ENCODE measurements at places on chromosomes 1 and 21.

GRCh38 chr1:19797827-19798226, 1.9 kb downstream of the TMCO4 start:
- DNase-seq = no peak

GRCh38 chr1:200332716-200333115, 77.1 kb downstream of the ZNF281 start:
- no peak for DNase-seq

- no peak for DNase-seq
Observed at GRCh38 chr1:156291226-156292061, 4.0 kb downstream of the GLMP start.

- DNase-seq = no peak
Observed at GRCh38 chr1:10019561-10019960, 13.2 kb upstream of the UBE4B start.

- no peak for DNase-seq
Observed at GRCh38 chr1:114585231-114585630, 3.8 kb upstream of the BCAS2 start.

GRCh38 chr1:19909392-19909791, 14.0 kb downstream of the PLA2G2E start:
- no peak for DNase-seq

GRCh38 chr1:24136956-24137539, 5.9 kb downstream of the IL22RA1 start:
- no peak for DNase-seq

DNA sequence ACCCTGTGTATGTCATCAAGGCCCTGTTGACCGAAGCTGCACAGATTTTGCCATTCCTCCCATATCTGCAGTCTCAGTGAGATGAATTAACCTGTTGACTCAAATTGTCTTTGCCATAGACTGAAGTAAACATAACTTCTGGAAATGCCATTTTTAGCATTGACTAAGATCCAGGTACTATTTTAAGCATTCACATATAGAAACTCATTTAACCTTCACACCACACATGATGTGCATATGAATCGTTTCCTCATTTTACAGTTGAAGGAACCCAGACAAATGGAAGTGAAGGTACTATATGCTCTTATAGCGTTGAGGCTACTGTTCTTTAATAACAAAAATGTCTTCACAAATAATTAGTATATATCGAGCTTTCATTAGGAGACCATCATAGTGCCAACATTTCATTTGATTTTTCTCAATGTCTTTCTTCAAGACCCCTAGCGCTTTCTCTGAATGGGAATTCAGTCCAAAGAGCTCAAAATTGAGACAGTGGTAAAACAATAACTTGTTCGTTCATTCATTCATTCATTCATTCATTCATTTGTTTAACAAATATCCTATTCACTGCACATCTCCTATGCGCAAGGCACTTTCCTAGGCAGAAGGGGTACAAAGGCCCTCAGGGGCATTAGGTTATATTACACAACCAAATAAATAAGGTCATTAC, 444.7 kb downstream of the ADGRL2 start:
- no peak for DNase-seq

- no peak for DNase-seq
Observed at GRCh38 chr1:199932462-199932861, 95.0 kb upstream of the NR5A2 start.

DNA sequence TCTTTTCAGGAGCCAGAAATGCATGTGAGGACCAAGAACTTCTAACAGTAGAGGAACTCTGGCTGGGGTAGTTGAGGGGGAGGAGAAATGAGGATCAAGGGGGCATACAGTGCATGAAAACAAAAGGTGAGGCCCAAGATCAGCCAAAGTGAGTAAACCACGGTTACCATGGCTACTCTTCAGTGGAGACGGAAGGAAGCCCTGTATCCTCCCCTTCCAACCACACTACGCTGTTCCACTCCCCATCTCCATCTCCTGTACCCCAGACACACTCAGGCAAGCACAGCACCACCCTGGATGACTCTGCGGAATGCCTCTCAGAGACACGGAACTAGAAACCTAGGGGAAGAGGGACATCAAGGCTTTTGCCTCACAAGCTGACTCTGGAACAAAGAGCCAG, 157.6 kb upstream of the CAMK1G start:
- no peak for DNase-seq

DNA sequence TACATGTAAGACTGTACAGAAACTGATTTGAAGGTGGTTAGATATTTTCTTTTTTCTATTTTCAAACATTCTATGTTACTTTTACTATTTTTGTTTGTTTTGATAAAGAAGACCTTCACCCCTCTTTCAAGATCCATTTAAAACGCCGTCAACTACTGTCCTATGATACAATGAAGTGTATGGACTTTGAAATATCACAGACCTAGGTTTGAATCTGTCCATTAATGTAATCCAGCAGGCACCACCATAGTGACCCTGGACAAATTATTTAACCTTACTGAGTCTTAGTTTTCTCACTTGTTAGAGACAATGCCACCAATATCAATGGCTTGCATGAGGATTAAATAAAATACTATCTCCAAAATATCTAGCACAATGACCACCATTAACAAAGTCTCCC, 2.0 kb downstream of the FRRS1 start:
- no peak for DNase-seq

DNA sequence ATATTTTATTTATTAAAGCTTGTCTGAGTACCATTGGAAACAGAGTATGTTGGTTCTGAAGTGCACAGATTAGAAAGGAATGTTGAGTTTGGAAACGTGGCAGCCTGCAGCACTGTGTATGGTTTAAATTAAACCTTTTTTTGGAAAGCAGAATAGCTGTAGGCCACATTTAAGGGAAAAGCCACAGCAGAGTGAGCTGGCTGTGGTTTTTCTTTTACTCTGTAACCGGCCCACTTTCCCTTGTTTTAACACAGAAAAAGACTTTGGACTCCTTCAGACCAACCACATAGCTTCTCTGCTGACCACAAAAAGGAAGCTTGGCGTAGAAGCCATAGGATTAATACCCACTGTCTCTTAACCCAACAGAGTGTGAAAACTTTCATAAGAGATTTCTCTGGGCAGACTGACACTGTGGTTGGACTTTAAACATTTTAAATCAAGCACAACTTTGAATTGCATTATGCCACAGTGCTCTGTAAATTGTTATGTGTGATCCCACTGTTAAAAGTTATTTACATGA, 75.2 kb downstream of the NFIA start:
- DNase-seq = peak; percentile 90

DNA sequence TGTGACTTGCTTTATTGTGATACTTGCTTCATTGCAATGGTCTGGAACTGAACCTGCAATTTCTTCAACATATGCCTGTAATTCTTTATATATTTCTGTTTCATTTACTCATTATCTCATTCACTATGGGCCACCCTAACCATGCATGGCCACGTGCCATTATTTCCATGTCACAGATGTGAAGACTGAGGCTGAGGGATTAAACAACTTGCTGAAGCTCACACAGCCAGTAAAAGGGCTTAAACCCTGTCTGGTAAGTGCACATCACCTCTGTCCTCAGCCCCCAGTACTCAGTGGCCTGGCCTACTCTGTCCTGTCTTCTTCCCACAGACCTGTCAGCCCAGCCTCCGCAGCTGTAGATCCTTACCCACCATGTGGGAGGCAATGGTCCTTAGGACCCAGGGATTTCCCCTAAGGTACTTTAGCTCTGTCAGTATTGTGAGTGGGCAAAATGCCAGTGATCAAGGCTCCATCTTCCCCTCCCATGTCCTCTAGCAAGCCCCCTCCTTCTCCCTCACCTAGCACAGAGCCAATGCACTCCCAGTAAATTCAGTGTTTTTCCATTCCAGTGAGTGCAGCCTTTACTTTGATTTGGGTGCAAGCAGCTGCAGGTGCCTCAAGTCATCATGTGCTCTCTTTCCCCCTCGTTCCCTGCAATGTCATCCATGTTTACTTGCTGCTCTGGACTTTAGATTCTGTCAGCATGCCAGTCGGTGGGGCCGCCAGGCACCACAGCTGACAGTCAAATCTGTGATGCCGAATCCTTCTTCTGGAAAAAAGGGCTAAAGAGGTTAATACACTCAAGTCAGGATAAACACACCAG, 228.2 kb upstream of the PROX1 start:
- DNase-seq = no peak

GRCh38 chr1:27835046-27835445, 4.5 kb downstream of the PPP1R8 start:
- DNase-seq = no peak

GRCh38 chr1:204446413-204447111, 34.9 kb upstream of the PPP1R15B start:
- peak; percentile 71 for DNase-seq

DNA sequence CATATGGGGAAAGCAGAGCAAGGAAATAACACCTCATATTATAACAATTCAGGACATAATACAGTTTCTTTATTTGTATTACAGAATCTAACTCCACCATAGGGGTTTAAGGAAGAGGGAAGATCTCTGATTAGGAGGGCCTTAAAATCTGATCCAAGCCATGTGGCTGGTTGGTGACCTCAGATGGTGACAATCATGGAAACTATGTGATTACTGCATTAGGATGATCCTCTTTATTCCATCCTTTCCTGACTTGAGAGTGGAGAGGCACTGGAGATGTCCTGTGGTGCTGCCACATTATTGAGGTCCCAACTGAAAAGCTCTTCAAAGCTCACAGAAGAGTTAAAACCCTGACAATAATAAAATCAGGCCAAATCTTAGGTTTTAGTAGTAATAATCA, 168.1 kb upstream of the BEND5 start:
- no peak for DNase-seq

- DNase-seq = no peak
Observed at GRCh38 chr1:222068937-222069336, 327.0 kb upstream of the DUSP10 start.

DNA sequence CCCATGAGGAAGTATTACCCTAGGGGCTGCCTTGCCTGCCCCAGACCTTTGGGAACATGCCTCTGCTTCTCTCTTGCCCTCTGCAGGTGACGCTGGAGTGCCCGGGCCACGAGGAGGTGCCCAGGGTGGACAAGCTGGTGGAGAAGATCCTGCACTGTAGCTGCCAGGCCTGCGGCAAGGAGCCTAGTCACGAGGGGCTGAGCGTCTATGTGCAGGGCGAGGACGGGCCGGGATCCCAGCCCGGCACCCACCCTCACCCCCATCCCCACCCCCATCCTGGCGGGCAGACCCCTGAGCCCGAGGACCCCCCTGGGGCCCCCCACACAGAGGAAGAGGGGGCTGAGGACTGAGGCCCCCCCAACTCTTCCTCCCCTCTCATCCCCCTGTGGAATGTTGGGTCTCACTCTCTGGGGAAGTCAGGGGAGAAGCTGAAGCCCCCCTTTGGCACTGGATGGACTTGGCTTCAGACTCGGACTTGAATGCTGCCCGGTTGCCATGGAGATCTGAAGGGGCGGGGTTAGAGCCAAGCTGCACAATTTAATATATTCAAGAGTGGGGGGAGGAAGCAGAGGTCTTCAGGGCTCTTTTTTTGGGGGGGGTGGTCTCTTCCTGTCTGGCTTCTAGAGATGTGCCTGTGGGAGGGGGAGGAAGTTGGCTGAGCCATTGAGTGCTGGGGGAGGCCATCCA, 7.8 kb upstream of the HTR6 start:
- no peak for DNase-seq

- peak; percentile 35 for DNase-seq
Observed at GRCh38 chr1:61742620-61743430, 545 bp downstream of the PATJ start.

GRCh38 chr1:27656157-27656893, 15.7 kb downstream of the IFI6 start:
- peak; percentile 39 for DNase-seq

GRCh38 chr1:187763976-187764375, 935.2 kb downstream of the PLA2G4A start:
- no peak for DNase-seq

DNA sequence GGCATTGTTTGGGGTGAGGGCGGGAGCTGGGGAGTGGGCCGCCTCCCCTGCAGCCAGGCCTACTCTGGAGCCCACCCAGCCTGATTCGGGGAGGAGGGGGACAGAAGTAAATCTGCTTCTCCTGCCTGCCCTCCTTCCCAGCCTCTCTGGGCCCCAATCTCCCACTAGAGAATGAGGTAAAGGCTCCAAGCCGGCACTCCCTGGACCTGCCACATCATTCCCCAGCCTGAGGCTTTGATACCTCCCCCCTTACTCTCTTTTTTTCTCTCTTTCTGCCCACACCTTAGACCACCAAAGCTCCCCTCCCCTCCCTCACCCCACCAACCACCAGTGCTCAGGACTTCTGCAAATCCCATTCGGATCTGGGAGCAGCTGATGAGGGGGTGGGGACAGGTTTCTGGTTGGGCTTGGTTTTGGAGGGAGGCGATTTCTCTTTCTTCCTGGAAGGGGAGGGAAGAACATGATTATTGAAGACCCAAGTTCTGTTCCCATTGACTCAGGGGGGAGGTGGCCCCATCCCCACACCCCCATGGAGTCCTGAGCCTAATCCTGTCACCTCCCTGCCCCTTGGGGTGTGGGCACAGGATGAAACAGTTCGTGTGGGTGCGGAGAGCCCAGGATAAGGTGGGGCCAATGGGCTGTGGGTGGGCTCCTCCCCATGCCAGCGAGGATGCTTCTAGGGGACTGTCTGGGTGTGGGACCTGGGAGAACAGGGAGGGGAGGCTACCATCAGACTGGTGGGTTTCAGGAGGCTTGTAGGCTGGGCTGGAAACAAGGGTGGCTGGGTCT, 1.3 kb downstream of the MAP7D1 start:
- DNase-seq = peak; percentile 40

DNA sequence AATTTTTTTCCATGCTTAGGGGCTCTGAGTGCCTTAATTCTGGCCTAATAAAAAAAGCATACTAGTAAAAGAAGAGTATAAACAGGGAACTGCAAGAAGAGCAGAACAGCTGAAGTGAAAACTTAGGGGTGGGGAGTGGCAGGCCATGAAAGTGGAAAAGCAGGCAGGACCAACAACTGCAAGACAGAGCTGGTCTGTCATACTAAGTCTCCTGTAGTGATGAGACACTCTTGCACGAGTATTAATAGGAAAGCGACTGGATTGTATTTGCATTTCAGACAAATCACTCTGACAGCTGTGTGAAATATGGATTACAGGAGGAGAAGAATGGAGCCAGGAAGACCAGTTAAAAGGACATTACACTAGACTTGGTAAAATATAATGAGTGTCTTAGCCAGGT, 449.9 kb downstream of the NUF2 start:
- DNase-seq = no peak

- DNase-seq = no peak
Observed at GRCh38 chr1:64850846-64851245, 106.0 kb downstream of the RAVER2 start.
